ENCODE measurements at places on chromosomes 7 and 10. TPM values are rescaled to one million over a fixed set of nuclear protein-coding genes. Genes with fewer than 3 reads are reported as not detected.

TEX47 gene
- not detected for polyA plus RNA-seq

- DNase-seq, result no peak
These were observed 9.4 kb upstream of the FAM241B start for GRCh38 chr10:69620625-69621024.

DNA sequence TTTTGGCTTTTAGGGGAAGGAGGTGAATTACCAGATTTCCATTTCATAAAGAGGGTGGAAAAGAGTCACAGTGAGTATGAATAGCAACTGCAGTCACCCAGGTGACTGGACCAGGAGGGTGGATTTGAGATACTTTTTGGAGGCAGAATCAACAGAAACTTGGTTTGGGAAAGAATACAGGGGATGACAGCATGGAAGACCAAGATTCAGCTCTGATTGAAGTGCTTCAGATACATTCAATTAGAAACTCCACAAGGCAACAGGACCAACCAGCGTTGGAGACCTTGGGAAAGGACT lies 83.0 kb downstream of the SGMS1 start:
- DNase-seq, result no peak

SH2D4B gene
- 0.07 TPM for polyA plus RNA-seq

DNA sequence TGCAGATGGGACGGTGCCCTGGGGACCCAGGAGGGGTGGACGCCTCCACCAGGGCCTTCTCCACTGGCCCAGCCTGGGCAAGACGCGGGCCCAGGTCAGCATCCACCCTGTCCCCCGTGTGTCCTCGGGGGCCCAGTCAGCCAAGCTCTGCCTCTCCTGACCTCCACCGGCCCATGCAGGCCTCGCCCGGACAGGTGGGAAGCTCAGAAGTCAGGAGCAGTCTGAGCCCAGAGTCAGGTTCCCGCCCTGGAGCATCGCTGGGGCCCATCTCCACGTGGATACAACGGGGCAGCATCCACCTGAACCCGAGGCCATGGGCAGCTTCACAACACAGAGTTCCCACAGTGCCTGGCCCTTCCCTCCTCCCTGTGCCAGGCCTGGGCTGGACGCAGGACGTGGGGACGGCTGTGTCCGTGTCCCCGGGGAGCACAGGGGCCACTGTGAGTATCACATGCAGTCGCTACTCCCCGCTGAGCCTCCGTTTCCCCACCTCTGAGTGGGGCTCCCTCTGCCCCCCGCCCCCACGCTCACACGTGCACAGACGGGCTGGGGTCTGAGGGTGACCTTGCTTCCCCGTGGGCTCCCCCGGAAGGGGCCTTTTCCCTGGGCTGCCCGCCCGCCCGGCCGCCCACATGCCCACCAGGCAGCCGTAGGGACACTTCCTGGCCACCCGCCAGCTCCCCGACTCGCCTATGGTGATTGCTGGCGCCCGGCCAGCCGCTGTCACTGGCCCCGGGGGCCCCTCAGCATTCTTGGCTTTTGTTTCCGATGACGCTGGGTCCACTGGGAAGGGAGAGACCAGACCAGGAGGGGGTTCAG lies 64.3 kb downstream of the PDGFA start:
- DNase-seq, result peak; percentile 81

GRCh38 chr7:117941138-117941810 lies 68.0 kb upstream of the CTTNBP2 start:
- DNase-seq, result no peak

DNA sequence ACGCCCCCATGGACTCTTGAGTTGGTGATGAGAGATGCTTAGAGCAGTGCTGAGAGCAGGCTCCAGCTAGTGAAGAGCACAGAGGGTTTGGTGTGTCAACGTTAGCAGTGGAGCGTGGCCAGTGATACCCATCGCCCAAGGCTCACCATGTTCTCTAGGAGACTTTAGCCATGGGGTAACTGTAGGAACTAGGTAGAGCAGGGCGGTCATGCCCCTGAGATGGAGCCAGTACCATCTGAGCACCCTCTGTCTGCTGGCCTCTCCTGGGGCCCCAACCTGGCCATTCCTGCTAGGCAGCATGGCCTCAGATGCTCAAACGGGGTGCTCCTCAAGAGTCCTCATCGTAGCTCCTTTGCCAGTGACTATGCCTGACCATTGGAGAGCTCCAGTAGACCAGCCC lies 179.7 kb downstream of the KCND2 start:
- no peak for DNase-seq

GRCh38 chr7:43649755-43650274 lies 66.9 kb downstream of the STK17A start:
- DNase-seq, result no peak

DNA sequence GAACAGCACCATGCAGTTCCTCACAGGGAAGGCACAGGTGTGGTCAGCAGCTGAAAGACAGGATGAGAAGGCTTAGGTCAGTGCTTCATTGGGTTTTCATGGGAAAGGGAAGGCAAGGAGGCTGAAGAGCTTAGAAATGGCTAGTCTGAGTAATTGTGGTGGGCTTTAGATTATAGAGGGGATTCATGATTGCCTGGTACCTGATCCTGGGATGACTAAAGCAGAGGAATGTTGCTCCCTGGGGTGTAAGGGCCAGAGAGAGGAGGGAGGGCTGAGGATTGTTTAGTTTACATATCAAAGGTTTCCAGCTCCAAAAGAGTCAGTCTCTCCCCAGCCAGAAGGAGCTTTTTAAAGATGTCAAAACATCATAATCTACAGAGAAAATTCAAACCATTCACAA lies 396.3 kb upstream of the POM121L12 start:
- no peak for DNase-seq

ARHGEF35 gene
- 18.4 TPM for polyA plus RNA-seq

GRCh38 chr7:99953649-99954048 lies 22.2 kb downstream of the AZGP1 start:
- no peak for DNase-seq

NPSR1 gene
- not detected for polyA plus RNA-seq

CPA2 gene
- polyA plus RNA-seq, result 0.58 TPM

Measured in renal pelvis (tissue), 12 donors.